SJCRH30 (cell line): ENCODE measurements at places on chromosomes 3 and 15. TPM values are rescaled to one million over a fixed set of nuclear protein-coding genes. Genes with fewer than 3 reads are reported as not detected.

The RASL12 gene
- 0.08 TPM in 1 of 2 replicates, not detected in the other for total RNA-seq

The ADAMTSL3 gene
- 0.05 and 0.22 TPM in 2 replicates for total RNA-seq

The ACSBG1 gene
- 0.08 and 0.63 TPM in 2 replicates for total RNA-seq

The COPS2 gene
- 85.8 and 103 TPM in 2 replicates for total RNA-seq

The SLC9C1 gene
- not detected in 2 replicates for total RNA-seq

The TP63 gene
- 0.71 and 1.1 TPM in 2 replicates for total RNA-seq

The ANP32A gene
- 246 and 273 TPM in 2 replicates for total RNA-seq

The MYLK gene
- total RNA-seq: 3.2 and 4.3 TPM in 2 replicates

The EFCAB12 gene
- not detected in 2 replicates for total RNA-seq

The B4GALT4 gene
- 17.2 and 19.2 TPM in 2 replicates for total RNA-seq

The C3orf20 gene
- not detected in 2 replicates for total RNA-seq

The PRSS50 gene
- not detected in 2 replicates for total RNA-seq

The P2RY12 gene
- total RNA-seq: not detected in 2 replicates

The MUSTN1 gene
- 35.7 and 38.6 TPM in 2 replicates for total RNA-seq

The CFAP92 gene
- total RNA-seq: 0.12 TPM in 1 of 2 replicates, not detected in the other

The STAB1 gene
- total RNA-seq: not detected in 2 replicates

The IGSF11 gene
- total RNA-seq: 0.08 and 0.41 TPM in 2 replicates

The GABRR3 gene
- total RNA-seq: 0.03 TPM in 1 of 2 replicates, not detected in the other

The MFGE8 gene
- 60.9 and 69.1 TPM in 2 replicates for total RNA-seq

The CCDC13 gene
- 0.33 and 0.34 TPM in 2 replicates for total RNA-seq

The IL17RB gene
- total RNA-seq: not detected in 2 replicates

The LARP6 gene
- 54.8 and 61.2 TPM in 2 replicates for total RNA-seq

The NMB gene
- 4.2 and 4.4 TPM in 2 replicates for total RNA-seq

The DPPA4 gene
- not detected in 2 replicates for total RNA-seq

The SCN11A gene
- 0.02 TPM in 1 of 2 replicates, not detected in the other for total RNA-seq

The PDZRN3 gene
- 27.3 and 29.5 TPM in 2 replicates for total RNA-seq

The SPSB4 gene
- 101 and 106 TPM in 2 replicates for total RNA-seq

The HCN4 gene
- total RNA-seq: not detected in 2 replicates

The C2CD4A gene
- total RNA-seq: 0.04 and 0.10 TPM in 2 replicates

The HCLS1 gene
- 0.68 and 1.9 TPM in 2 replicates for total RNA-seq

The SHC4 gene
- total RNA-seq: 1.2 and 1.8 TPM in 2 replicates

The CTXN2 gene
- not detected in 2 replicates for total RNA-seq

The CHRNA3 gene
- total RNA-seq: not detected in 2 replicates

The CA12 gene
- 0.57 and 0.94 TPM in 2 replicates for total RNA-seq

The CCR1 gene
- not detected in 2 replicates for total RNA-seq

The HTR3E gene
- 6.5 and 8.0 TPM in 2 replicates for total RNA-seq

The OTOL1 gene
- total RNA-seq: not detected in 2 replicates

The GOLGA8N gene
- 1.4 and 1.9 TPM in 2 replicates for total RNA-seq

The DMXL2 gene
- 16.7 and 22.4 TPM in 2 replicates for total RNA-seq

The LTF gene
- total RNA-seq: not detected in 2 replicates

The KY gene
- not detected in 2 replicates for total RNA-seq

The ACY1 gene
- total RNA-seq: 24.5 and 26.2 TPM in 2 replicates

The SELENOS gene
- 51.0 and 60.1 TPM in 2 replicates for total RNA-seq

The MEIS2 gene
- 18.1 and 18.4 TPM in 2 replicates for total RNA-seq

The THRB gene
- total RNA-seq: not detected in 2 replicates

The CNTN3 gene
- not detected in 2 replicates for total RNA-seq

The CAMK2N2 gene
- 4.0 and 6.0 TPM in 2 replicates for total RNA-seq

The SPATA12 gene
- 0.10 TPM in 1 of 2 replicates, not detected in the other for total RNA-seq

The CXCR6 gene
- total RNA-seq: not detected in 2 replicates

The GOLGA8H gene
- 1.2 and 2.1 TPM in 2 replicates for total RNA-seq

The DAZL gene
- not detected in 2 replicates for total RNA-seq

The CLDN16 gene
- total RNA-seq: not detected in 2 replicates

The GP9 gene
- not detected in 2 replicates for total RNA-seq

The SQOR gene
- 0.51 and 0.67 TPM in 2 replicates for total RNA-seq

The TMEM207 gene
- total RNA-seq: not detected in 2 replicates

The TTC14 gene
- 25.4 and 30.1 TPM in 2 replicates for total RNA-seq

The CYP8B1 gene
- total RNA-seq: not detected in 2 replicates

The ROPN1 gene
- total RNA-seq: not detected in 2 replicates

The LYZL4 gene
- total RNA-seq: not detected in 2 replicates
